ENCODE measurements at places on chromosomes 1 and 21.

DNA sequence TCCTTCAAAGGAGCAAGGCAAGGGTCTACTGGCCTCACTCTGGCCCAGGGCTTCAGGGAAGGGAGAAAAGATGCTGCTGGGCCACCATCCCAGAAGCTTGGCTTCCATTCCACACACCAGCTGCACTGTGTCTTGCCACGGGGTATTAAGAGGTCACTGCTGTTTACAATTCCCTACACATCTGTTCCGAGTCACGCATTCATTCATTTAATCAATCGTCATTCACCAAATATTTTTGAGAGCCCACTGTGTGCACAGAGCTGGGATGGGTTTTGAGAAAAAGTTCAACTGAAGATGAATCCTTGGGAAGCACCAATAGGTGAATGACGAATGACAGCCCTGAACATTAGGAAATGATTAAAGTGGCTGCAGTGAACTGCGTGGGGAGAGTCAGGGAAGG, 101.7 kb downstream of the NAV1 start:
- no peak for DNase-seq

DNA sequence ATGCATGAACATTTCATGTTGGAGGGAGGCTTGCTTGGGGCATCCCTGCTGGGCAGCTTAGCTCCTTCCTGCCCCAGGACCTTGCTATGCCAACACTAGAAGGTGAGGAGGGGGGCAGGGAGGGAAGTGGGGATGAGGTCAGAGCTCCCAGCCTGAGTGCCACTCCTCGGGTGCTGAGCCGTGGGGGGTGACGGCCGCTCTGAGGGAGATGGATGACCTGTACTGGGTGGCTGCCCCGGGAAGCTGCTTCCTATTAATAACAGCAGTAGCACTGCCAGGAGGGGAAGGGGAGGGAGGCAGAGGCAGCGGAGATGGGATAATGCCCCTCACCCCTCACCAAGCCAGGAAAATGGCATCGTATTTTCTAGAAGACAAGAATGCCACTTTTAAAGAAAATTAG, 60.6 kb downstream of the UBIAD1 start:
- DNase-seq: no peak

DNA sequence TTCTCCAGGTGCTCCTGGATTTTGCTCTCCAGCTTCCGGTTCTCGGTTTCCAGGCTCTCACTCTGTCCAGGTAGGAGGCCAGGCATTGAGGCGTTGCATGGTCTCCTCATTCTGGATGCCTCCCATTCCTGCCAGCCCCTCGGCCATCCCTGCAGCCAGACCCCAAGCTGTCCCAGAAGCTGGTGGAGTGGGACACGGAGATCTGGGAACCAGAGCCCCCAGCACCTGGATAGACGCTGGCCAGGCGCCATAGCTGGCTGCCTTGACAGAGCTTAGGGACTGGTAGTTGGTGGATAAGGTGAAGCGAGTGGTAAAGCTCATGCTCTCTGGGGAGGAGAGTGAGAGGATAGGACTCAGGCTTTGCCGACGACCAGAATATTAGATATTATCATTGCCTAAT, 29.6 kb downstream of the RAP1A start:
- peak; percentile 68 for DNase-seq

DNA sequence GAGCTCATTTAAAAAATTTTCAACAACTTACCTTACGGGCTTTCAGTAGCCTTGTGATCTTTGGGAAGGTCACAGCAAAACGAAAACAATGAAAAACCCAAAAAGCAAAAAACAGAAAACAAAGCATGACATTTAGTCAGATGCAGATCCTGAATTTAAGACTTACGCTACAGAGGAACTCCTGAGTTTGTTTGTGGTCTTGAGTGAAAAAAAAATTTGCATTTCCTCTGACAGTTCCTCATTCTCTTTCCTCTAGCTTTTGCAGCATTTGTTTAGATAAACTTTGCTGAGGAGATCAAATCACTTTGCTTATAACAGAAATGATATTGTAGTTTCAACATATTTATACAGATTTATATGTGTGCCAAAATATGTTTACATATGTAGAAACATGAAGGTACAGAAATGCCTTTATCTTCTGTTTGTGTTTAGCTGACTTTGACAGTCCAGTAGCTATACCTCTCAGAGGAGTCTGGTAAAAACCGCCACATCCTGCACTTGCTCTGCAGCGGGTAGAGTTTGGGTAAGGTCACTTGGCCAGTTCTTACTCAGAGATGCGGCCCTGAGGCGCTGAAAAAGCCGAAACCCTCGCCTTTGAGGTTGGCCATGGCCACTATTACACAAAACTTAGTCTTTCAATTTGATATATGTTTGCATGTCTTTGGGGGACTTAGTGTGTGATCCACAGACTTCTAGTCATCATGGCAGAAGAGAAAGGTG, 142.5 kb downstream of the TNR start:
- no peak for DNase-seq

- DNase-seq: no peak
Observed at GRCh38 chr1:181079920-181080319, 8.6 kb upstream of the IER5 start.

DNA sequence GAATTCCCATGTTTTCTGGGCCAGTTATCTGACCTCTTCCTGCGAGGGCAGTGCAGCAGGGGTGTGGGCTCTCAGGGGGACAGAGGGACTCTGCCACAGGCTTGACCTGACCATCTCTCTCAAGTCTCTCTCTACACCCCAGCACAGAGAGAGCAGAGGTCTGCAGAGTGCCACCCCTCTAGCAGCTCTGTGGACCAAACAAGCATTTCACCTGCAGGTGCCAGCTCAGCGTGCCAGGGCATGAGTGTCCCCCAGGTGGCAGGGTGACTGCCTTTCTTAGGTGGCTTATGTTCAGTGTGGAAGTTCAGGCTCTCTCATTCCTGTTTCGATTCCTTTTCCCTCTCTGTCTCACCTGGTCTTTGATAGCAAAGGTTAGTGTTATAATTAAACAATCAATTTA, 191.3 kb downstream of the CACNA1E start:
- no peak for DNase-seq

DNA sequence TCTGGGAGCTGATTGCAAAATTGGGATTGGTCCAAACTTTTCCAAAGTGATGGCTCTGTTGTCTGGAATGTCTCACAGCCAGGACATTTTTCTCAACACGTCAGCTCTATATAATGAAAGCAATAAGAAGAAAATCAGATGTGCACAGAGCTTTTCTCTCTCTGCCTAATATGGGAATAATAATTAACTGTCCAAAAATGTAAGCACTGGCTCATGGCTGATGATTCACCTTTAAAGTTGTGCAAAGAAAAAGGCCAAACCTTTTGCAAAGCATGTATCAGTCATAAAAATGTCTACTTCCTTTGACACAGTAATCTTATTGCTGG, 30.4 kb downstream of the ZNF281 start:
- DNase-seq: no peak

DNA sequence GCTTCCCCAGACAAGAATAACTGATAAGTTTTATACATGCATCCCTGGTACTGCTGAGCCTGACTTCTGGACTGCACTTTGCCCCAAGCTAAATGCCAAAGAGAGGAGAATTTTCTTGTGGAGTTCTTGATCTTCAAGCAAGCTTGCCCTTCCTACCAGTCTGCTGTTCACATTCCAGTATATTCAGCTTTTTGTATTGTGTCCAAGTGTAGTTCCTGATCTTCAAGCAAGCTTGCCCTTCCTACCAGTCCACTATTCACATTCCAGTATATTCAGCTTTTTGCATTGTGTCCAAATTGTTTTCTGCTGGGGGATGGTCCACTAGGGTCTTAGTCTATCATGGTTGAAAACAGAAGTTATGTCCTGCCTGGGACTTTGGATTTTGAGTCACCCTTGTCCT, 894 bp upstream of the TSEN15 start:
- DNase-seq: no peak
